ENCODE measurements at places on chromosomes 11 and 22.

DNA sequence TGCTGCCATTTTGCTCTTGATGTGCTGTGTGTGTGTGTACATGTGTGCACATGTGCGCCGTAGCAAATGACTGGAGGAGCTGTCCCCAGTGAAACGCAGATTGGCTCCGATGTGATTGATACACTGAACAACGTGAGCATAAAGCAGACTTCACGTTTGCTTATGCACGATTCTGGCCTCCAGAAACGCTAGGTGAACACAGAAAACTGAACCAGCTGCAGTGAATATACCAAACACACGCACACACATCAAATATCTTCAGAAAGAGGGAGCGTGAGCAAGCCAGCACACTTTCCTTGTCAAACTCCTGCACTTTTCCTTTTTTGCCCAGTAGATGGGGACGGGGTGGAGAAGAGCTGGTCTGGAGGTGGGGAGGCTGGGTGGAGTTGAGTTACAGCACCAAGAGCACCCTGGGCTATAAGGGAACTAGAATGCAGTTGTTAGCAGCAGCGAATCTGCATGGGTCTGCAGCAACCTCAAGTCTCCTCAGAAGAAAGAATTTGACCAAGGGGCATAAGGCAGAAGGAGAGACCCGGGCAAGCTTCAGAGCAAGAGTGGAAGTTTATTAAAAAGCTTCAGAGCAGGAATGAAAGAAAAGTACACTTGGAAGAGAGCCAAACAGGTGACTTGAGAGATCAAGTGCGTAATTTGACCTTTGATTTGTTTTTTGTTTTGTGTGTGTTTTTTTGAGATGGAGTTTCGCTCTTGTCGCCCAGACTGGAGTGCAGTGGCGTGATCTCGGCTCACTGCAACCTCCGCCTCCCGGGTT is 77.8 kb upstream of the CADM1 start:
- no peak for DNase-seq

- no peak for DNase-seq
Observed at GRCh38 chr22:47112994-47113852, 350.8 kb downstream of the TBC1D22A start.

DNA sequence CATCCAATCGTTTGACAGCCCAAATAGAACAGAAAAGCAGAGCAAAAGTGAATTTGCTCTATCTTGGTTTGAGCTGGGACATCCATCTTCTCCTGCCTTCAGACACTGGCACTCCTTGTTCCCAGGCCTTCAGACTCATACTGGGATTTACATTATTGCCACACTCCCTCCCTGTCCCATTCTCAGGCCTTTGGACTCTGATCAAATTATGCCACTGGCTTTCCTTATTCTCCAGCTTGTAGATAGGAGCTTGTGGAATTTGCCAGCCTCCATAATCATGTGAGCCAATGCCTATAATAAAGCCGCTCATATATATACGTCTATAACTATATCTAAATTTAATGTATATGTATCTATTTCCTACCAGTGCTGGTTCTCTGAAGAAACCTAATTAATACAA is 568.3 kb upstream of the KIRREL3 start:
- no peak for DNase-seq

DNA sequence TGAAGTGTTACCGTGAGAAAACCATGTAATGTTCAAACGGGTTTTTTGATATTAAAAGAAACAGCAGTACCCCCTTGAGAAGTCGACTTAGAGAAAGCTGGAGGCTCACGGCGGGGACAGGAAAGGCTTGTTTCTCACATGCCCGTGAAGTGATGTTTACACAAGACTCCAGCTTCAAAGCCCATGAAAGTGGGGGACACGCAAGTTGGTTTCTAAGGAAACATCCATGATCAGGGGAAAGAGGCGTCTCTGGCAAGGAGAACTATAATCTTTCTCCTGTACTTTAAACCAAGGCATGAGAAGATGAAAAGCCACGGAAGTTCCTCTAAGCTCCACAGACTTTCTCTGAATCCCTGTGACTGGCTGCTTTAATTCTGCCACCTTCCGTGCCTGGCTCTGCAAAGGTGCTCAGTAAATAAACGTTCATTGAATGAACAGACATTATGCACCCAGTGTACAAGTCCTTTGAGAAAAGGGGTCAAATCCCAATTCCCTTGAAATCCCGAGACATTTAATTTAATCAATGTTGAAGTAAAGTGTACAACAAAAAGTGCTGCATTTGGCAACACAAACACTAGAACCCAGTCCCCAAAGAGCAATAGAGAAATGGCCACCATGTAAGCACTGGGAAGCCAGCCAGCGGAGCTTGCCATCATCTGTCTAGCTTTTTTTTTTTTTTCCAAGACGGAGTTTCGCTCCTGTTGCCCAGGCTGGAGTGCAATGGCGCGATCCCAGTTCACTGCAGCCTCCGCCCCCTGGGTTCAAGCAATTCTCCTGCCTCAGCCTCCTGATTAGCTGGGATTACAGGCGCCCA is 58.7 kb downstream of the AHNAK start:
- no peak for DNase-seq

GRCh38 chr11:67613960-67614715 is 7.4 kb downstream of the NDUFV1 start:
- peak; percentile 94 for DNase-seq

- DNase-seq, result no peak
Observed at GRCh38 chr11:12079726-12080556, 30.4 kb upstream of the MICAL2 start.

- DNase-seq, result no peak
Observed at GRCh38 chr11:60984149-60984548, 12.7 kb downstream of the CD6 start.

GRCh38 chr11:11588891-11589290 is 32.9 kb downstream of the GALNT18 start:
- no peak for DNase-seq

DNA sequence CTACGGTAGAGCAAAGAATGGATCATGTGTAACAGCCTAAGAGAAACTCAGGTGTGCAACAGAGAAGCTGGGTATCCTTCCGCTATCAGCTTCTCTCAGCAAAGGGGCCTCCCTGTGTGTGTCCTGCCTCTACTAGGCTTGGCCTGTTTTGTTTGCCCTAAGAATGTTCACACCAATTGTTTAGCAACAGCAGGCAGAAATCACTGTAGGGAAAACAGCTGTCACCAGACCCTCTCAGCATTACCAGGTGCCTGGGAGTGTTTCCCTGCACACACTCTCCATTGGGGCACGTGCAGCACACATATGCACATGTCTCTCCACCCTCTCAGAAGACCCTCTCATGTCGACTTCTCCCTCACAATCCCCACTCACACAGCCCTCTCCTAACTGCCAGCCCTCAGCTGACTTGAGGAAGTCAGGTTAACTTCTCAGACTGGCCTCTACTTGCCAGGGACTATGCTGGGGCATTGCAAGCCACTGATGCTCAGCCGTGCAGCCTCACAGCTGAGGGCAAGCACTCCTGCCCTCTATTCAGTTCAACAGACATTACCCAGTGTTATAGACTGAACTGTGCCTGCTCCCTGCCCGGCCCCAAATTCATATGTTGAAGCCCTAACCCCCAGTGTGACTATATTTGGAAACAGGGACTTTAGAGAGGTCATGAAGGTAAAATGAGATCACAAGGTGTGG is 97.6 kb downstream of the TRIM29 start:
- no peak for DNase-seq

- no peak for DNase-seq
Observed at GRCh38 chr11:134273317-134273712, 2.9 kb upstream of the GLB1L3 start.

GRCh38 chr11:119671561-119672015 is 57.4 kb downstream of the NECTIN1 start:
- DNase-seq, result no peak

DNA sequence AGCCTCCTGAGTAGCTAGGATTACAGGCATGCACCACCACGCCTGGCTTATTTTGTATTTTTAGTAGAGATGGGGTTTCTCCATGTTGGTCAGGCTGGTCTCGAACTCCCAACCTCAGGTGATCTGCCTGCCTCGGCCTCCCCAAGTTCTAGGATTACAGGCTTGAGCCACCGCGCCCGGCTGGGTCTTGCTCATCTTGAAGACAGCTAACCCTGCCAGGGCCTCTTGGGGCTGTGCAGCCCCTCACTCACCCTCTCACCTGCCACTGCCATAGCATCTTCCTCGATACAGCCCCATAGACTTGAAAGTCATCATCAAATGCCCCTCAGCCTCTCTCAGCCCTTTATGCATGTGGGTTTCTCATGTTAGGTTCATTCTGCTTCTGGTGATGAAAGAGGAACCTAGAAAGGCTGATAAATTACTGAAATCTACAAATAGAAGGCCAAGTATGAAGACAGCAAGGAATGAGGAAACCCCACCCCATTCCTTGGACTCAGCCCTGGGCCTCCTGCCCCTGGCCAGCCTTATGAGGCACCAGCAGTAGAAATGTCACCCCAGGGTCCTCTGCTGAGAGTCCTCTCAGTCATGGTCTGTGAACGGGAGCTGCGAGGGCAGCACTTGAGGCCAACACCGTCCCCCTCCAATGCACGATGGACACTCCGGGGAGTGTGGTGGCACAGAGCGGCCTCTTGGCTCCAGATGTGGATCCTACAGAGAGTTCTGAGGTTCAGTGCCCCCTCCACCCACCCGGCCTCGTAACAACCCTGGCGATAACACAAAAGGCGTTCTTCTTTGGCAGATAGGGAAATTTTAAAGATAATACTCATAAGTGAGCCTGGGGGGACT is 24.8 kb downstream of the SCGB1A1 start:
- DNase-seq, result no peak

DNA sequence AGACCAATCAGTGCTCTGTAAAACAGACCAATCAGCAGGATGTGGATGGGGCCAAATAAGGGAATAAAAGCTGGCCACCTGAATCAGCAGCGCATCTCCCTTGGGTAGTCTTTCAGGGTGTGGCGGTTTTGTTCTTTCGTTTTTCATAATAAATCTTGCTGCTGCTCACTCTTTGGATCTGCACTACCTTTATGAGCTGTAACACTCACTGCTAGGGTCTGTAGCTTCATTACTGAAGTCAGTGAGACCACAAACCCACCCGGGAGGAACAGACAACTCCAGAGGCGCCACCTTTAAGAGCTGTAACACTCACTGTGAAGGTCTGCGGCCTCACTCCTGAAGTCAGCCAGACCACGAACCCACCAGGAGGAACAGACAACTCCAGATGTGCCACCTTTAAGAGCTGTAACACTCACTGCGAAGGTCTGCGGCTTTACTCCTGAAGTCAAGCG is 175.5 kb upstream of the PDGFD start:
- DNase-seq, result no peak

All from CD4-positive, alpha-beta memory T cell (primary cell).